ENCODE measurements at places on chromosomes 7 and 10.

DNA sequence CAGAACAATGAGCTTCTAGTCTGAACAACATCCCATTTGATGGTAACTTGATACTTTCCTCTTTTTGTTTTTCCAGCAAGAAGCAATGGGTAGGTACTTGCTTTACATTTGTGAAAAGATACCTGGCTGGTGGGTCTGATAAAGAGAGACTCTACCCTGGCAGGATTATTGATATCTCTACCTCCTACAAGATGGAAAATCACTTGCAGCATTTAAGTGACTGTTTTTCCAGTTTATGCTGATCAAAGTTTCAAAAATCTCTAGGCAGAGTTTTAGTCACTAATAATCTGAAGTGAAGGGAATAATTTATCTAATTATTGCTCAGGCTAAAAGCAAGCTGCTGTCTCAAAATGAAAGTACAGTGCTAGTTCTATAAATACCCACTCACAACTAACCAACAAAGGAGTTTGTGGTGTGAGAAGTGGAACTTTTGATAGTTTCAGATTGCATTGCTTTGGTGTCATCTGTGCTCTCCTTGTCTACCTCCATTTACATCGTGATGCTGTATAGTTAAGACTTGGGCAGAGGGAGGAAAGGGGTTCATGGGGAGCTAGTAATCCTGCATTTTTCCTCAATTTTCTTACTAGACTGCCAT is 86.0 kb upstream of the ANKRD1 start:
- no peak for DNase-seq

DNA sequence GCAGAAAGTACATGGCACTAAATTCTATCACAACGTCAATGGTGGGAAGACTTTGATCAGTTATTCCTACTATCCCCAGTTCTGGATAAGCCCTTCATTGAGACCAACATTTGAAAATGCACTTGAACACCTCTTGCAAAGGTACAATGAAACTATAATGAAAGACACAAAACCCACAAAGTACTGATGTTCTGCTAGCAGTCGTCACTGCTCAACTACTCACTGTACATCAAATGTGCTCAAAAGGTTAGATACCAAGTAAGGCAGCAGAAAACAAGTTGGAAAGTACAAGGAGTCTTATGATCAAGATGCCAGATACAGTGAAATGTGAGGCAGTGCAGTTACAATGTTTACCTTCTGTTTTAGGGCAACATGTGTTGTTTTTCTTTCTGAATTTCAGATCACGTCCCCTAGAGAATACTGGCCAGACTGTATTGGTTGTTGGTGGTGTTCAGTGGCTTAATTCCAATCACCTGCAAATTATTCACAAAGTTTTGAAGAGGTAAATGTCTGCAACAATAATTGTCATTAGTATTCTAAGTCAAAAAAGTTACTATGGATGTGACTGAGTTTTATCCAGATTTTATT is 62.4 kb upstream of the WNT16 start:
- no peak for DNase-seq

- DNase-seq, result no peak
Observed at GRCh38 chr10:1272079-1272776, 216.0 kb downstream of the WDR37 start.

- no peak for DNase-seq
Observed at GRCh38 chr10:121880895-121881294, 46.9 kb downstream of the ATE1 start.

DNA sequence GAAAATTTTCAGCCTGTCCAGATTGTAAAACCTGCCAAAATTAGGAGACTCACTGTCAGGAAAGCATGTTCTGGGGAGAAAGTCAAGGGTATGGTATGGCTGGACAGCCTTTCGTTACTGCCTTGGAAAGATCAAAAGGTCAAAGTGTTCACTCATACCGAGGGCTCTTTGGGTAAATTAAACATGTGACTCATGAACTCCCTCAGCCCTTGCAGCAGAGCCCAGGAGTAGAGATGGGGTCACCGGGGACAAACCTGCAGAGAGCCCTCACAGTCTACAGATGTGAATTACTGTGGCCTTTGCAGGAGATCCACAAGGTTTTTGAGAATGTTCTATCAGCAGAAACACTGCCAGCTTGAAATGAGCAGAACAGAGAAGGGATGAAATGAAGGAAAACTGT is 275.7 kb downstream of the KLF6 start:
- DNase-seq, result no peak
